Ureter (tissue), 1 donor: ENCODE measurements at places on chromosomes 6 and 20. TPM values are rescaled to one million over a fixed set of nuclear protein-coding genes. Genes with fewer than 3 reads are reported as not detected.

Gene GFRA4
- not detected for total RNA-seq

DNA sequence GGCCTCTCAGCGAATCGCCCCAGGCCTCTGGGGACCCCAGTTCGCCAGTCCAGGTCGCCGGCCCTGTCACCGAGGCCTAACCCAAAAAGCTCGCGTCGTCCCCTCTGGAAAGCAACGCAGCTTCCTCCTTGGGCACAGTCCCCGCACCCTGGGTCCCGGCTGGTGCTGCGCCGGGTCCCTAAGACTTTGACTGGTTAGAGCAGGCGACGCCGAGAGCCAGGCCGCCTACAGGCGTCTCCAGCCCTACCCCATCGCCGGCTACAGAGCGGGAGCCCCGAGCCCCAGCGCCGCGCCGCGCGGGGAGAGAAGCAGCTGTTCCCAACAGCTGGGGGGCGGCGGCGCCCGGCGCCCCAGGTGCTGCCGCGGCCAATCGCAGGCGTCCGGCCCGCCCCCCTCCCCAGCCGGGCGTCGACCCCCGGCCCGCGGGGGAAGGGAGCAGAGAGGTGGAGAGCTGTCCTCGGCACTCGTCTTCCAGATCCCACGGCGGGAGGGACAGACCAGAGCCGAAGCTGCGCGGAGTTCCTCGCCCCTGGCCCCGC is 540 bp upstream of the RBM24 start:
- DNase-seq: peak; percentile 56

Gene C2
- total RNA-seq: 17.1 TPM

Gene SEMG2
- total RNA-seq: not detected

Gene SPATA2
- 8.0 TPM for total RNA-seq

GRCh38 chr6:139568151-139568955 is 193.9 kb upstream of the CITED2 start:
- DNase-seq: no peak

- peak; percentile 26 for DNase-seq
These were observed 90.0 kb upstream of the BHLHE23 start for GRCh38 chr20:63096681-63097335.

GRCh38 chr20:53769041-53769440 is 175.4 kb upstream of the ZNF217 start:
- DNase-seq: no peak

GRCh38 chr20:2619337-2619736 is 33.1 kb upstream of the NOP56 start:
- no peak for DNase-seq

DNA sequence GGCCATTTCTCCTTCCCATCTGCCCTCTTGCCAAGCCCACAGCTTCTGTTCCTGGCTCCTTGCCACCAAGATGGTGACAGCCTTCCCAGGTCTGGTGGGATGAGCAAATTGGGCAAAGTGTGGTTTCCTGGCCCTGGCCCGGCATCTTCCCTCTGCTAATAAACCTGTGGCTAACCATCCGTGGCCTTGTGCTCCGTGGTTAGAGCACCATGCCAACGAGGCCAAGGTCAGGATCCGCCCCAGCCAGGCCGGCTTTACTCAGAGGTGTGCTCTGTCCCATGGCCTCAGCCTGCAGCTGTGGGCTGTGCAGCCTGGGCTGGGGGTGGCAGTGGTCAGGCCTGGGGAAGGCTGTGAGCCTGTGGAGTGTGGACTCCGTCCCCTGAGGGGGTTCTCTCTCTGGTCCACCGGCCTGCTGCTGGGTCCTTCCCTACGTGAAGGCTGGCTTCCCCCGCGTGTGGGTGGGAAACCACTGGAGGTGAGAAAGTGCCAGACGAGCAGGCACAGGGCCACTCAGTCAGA is 117.4 kb downstream of the VEGFA start:
- no peak for DNase-seq

DNA sequence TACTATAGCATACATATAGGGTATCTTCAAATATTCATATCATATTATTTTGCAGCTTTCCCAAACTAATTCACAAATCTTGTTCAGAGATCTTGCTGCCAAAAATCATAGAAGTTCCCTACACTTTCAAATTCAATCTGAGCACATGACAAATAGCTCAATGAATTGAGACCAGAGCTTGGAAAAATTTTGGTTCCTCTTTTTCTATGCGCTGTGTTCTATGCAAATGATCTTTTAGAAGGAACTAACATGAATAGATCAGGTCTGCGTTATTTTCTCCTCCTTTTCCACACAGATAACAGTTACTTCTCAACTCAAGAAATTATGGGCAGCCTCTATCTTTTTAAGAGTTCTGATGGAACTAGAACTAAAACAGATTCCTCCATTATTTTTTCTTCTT is 316.3 kb downstream of the ARHGAP18 start:
- no peak for DNase-seq

DNA sequence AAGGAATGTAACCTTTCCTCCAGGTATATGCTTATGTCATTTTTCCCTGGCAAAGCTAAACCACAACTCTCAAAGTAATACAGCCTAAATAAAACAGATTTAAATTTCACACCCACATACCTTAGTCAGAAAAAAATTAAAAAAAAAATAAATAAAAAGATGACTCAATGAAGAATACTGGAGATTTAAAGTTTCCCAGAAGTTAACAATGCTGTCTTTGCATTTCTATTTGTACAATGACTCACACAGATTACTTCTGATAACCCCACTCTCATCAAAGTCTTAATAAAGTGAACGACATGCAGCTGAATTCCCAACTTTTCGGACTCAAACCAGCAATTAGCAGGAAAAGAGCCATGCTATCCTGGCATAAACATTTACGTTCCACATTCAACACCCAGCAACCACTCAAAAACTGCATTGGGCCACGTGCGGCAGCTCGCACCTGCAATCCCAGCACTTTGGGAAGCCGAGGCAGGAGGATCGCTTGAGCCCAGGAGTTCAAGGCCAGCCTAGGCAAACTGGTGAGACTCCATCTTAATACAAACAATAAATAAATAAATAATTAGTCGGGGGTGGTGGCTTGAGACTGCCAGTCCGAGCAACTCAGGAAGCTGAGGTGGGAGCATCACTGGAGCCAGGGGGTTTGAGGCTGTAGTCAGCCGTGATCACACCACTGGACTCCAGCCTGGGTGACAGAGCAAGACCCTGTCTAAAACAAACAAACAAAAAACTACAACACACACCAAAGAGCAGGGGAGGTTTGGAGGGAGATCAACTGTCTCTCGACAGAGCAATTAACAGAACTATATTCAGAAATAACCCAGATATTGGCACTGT is 130.5 kb downstream of the WDR27 start:
- no peak for DNase-seq

- DNase-seq: no peak
These were observed 42.3 kb downstream of the FUT9 start for GRCh38 chr6:96058082-96058481.

- DNase-seq: no peak
These were observed 6.4 kb upstream of the PNPLA1 start for GRCh38 chr6:36263390-36264000.

DNA sequence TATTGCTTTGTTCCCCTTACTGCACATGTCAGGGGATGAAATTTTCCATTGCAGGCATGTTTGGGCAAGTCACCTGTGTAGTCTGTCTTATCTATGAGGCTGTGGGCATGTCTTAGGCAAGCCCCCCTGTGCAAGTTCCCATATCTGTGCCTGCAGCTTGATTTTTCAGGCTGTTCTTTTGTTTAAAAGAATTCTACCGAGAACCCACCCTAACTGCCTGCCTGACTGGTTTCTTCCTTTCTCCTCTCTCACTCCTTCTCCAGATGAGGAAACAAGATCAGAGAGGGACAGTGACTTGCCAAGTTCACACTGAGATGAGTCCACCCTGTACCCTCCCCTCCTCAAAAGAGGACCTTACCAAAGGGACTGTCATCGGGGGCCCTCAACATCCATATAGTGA is 11.0 kb downstream of the TREML2 start:
- DNase-seq: no peak

DNA sequence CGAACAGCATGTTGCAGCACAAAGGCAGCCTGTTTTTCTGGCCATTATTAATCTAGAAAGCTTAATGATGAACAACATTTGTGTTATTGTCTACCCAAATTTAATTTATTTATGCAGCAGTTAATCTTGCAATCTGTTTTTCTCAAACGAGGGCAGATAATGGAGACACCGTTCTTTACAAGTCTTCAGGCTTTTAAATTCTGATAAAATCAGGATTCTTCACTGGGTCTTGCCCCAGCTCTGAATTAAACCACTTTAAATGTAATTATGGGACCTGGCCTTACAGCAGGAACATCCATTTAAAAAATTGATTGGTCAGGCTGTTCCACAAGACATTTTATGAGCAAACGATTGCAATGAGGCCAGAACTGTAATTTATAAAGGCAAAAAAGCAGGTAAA is 26.5 kb upstream of the INSM1 start:
- no peak for DNase-seq

DNA sequence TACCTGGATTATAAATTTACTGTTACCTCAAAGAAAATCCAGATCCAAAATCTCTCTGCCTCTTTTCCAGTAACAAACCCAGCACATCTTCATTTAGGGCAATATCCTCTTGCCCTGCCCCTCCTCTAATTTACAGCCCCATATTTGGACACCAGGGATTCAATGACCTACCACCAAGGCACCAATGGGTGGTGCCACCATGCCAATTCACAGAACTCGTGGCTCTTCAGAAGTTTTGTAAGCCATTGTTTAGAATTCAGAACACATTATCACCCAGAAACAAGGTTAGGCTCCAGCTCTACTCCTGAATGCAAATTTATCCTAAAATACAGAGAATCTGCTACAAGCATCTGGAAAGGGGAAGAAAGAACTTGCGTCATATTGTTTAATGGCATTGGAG is 67.8 kb upstream of the SASH1 start:
- DNase-seq: no peak

DNA sequence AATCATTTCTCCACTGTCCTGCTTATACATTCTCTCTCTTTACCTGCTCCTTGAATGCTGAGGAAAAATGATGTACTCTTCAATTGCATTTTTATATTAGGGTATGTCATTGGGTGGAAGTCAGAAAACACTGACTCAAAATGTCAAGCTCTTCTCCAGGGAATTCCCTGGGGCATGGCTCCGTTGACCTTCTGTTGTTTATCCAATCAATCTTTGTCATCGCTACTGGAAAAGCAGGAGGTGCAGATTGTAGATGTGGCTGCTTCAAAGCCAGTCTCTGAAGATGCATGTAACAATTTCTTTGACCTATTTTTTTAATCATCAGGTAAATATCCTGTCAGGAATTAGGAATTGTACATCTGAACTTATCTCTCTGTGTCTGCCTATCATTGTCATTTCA is 63.9 kb upstream of the TENT5A start:
- DNase-seq: no peak

GRCh38 chr6:100300221-100300736 is 164.4 kb downstream of the SIM1 start:
- no peak for DNase-seq

- DNase-seq: no peak
These were observed 62.3 kb downstream of the MAP7 start for GRCh38 chr6:136487759-136488425.

DNA sequence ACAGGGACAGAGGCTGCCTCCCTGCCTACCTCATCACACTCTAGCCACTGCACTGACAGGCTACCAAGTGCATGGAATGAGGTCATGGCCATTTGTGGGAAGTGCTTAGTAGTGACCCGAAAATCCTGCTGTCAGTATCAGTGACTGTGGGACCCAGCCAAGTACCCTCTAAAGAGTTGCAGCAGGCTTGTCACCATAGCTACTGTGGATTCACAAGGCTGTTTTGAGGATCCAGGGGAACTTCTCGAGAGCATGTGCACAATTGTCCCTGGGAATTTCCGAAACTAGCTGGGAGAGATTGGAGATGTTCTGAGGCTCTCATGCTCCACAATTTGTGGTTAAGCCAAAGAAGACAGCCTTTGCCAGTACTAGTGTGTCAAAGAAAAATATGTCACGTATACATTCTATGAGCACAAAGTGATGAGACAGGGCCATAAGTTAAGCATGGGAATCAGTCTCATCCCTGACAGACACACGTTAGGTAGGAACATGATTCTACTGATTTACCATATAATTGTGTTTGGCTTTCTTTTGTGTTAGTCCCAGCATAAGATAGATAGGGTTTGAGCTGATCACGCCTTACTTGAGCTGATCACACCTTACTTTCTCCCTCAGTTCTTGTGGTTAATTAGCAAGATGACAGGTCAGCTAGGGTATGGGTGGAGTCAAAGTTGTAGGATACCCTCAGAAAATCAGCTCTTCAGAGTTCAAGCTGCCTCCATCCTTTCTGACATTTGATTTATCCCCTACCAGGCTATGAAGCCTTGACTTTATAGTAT is 42.6 kb upstream of the TMEM170B start:
- no peak for DNase-seq

- DNase-seq: no peak
These were observed 613.6 kb downstream of the TFAP2A start for GRCh38 chr6:9801249-9801754.

GRCh38 chr20:48897305-48898010 is 24.1 kb upstream of the ARFGEF2 start:
- DNase-seq: no peak

DNA sequence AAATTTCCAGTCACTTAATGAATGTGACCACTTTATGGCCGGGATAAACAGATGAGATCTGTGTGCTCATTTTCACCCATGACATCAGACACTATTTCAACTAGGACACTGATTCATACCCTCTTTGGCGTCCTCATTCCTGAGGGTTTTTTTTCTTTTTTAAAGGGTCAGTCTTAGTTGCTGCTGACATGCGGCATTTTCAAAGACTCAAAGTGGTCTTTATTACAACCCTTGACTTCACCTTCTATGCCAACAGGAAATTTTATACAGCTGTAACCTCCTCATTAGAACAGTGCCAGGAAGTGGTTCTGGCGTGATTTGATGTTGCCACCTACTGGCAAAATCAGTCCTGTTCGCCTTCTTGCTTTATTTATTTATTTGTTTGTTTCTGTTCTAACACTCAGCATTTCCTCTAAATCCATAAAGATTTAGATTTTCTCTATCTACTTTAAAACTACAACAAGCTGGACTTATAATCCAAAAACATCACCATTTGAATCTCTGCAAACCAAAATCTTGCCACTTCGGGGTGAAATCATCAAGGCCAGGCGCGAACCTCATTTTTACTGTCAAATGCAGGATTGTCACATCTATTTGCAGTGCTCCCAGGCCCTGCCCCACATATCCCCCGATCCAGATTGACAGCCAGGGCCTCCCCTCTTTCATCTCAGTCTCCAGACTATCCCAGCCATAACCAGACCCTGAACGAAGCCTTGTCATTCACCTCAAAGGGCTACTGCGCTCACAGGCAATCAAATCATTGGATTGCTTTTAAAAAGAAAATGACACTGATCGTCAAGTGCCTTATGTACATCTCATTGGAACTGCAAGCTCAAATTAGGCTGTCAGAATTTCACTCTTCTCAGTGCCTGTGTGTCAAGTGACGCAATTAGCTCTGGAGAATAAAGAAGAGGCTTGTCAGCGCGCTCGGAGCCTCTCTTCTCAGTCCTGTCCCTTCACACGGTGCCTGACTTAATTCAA is 77.5 kb downstream of the C6orf118 start:
- DNase-seq: no peak

- DNase-seq: no peak
These were observed 48.1 kb downstream of the TBC1D7 start for GRCh38 chr6:13280254-13280653.
